ENCODE measurements at places on chromosomes 2 and 18.

GRCh38 chr2:181281206-181281832 is 175.9 kb upstream of the ITGA4 start:
- DNase-seq = no peak

- DNase-seq = no peak
Measured at GRCh38 chr2:238571661-238572372, 145.1 kb downstream of the ASB1 start.

GRCh38 chr18:39845631-39846030 is 2109.4 kb upstream of the PIK3C3 start:
- no peak for DNase-seq

- no peak for DNase-seq
Measured at GRCh38 chr18:9494778-9495331, 19.5 kb downstream of the RALBP1 start.

- DNase-seq = no peak
Measured at GRCh38 chr2:199762963-199763362, 88.0 kb downstream of the FTCDNL1 start.

DNA sequence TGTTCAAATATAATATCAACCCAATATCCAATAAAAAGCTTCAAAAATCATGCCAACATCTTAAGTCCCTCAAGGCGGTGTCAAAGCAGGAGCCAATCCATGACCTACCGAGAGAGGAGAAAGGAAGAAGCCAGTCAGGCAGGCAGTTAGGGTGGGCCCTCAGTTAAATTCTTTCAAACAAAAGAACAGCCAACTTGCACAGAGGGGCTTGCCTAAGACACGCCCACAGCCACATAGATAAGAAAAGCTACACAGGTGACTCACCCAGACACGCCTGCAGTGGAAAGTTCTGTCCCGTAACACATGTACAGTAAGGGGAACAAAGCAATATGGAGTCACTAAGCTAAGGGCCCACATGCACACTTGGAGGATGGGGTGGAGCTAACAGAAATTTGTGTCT is 61.3 kb downstream of the SP110 start:
- no peak for DNase-seq

DNA sequence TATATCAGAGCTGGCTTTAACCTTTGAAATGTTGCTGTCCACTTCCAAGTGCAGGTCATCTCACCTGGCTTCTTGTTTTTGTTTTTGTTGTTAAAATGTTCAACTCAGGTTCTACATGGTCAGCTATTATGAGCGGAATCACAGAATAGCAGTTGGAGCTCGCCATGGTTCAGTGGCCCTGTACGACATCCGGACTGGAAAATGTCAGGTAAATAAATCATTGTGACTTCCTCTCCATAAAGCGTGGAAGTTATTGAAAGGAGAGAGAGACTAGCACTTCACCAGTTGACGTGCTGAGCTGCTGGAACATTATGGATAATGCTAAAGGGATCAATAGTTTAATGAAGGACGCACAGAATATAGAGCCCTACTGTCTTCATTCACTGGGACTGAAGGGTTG is 184.6 kb upstream of the BOD1L2 start:
- peak; percentile 52 for DNase-seq

GRCh38 chr18:65659312-65659711 is 91.5 kb upstream of the CDH7 start:
- no peak for DNase-seq

DNA sequence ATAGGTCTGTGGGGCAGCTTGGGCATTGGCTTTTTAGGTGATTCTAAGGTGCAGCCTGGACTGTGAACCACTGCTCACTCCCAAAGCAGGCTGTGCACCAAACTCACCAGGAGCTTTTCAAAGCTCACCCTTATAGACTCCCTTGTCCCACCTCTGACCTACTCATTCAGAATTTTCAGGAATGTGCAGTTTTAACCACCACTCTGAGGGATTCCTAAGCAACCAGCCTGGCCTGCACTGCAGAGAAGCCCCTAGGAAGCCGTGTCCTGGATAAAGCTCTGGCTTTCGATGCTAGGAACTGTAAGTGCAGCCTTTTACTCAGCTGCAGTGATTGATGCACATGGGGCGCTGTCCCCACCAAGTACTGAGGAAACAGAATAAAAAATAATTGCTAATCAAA is 33.0 kb downstream of the MRO start:
- no peak for DNase-seq

GRCh38 chr2:74146929-74147726 is 584 bp downstream of the BOLA3 start:
- DNase-seq = no peak

DNA sequence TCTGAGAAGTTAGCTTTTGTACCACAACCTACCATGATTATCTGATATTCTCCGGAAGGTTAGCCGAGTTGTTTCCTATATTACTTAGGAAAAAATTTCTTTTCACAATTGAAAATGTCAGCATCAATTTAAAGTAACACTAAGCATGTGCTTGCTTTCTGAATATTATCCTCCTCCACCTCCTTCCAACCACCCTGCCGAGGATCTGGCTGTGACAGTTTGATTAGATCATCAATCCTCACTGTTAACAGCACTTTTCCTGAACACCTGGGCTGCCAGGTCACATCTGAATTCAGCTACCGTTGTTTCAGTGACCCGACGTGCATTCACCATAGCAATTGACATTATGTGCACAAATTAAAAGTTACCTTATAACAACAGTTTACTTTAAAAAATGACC is 207.0 kb downstream of the ZNF407 start:
- DNase-seq = peak; percentile 82

DNA sequence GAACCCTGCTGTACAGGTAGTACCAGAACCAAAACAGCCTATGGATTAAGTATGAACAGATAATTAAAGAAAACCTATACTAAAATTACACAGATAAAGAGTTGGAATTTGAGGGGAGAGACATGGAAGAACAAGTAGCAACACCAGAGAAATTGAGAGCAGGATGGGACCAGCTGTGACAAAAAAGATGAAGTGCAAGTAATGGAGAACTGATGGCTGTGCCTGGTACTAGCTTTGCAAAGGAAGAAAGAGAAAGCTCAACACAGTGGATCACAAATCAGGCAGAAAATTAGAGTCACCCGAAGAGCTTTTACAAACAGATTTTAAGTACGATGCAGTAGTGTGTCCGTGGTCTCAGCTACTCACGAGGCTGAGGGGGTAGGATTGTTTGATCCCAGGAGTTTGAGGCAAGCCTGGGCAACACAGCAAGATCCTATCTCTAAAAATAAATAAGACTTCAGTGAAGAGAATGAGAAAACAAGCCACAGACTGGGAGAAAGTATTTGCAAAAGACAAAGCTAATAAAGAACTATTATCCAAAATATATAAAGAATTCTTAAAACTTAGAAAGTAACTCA is 46.5 kb downstream of the CUL3 start:
- no peak for DNase-seq

DNA sequence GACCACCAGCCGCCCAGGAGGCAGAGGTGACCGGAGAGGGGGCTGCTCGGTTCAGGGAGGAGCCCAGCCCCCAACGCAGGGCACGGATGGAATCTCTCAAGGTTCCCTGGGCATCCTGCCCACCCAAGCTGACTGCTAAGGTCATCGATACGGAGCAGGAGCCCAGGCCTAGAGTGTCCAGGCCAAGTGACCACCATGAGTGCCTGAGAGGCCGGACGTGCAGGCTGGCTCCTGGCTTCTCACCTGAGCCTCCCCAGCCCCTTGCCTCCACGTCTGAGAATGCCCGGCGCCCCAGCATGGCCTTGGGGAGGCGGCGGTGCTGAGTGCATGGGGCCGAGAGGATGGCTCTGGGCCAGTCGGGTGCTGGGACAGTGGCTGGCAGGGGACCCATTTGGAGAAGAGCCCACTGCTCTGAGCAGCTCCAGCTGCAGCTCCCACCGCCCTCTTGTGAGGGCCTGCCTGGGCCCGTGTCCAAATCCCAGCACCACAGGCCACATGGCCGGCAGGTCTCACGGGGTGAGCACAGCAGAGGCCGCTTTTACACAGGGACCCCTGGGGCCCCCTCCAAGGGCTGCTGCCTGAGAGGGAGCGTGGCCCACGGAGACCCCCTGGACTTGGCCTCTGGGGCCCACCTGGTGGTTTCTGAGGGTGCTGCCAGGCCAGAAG is 102.8 kb upstream of the CTDP1 start:
- no peak for DNase-seq

GRCh38 chr18:23237524-23238151 is 102.4 kb downstream of the CABLES1 start:
- DNase-seq = no peak

DNA sequence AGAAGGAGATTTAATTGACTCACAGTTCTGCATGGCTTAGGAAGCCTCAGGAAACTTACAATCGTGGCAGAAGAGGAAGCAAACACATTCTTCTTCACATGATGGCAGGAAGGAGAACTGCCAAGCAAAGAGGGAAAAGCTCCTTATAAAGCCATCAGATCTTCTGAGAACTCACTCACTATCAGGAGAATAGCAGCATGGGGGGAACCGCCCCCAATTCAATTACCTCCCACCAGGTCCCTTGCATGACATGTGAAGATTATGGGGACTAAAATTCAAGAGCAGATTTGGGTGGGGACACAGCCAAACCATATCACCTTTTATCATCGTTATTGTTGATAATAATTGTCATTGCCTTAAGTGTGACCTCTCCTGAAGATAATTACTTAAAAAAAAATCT is 197.9 kb upstream of the SLC14A2 start:
- no peak for DNase-seq

DNA sequence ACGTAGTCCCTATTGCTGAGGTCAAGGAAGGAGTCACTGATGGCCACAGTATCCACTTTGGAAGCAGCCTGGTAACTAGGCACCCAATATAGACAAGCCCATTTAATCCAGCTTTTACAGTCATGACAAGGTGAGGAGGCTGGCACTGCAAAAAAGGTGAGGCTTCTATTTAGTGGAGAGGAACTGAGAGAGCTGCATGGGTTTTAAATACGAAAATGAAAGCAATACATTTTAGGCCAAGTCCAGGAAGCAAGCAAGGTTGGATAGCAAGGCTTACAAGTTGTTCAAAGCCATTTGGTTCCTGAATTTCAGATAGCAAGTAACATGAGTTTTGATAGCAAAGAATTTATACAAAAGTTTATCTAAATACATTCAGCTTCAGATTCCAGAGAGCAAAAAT is 80.4 kb downstream of the SGPP2 start:
- DNase-seq = no peak

GRCh38 chr2:124753842-124754241 is 728.8 kb downstream of the CNTNAP5 start:
- no peak for DNase-seq

DNA sequence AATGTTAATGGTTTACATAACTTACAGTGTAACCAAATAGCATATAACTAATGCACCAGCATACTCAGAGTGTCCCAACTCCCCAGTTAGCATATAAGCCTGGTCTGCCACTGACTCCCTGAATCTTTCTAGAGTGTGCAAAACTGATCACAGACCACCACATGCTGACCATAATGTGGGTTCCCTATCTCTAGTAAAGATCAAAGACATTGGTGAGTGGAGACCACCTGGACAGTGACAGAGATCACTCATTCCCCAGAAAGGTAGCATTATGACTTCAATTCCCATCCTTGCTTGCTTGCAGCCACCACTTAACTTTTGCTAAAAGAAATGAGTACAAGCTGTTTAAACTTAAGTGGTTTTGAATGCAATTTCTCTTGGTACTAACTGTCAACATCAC is 39.0 kb downstream of the KANSL1L start:
- DNase-seq = no peak

GRCh38 chr2:121650315-121650930 is 1.2 kb upstream of the CLASP1 start:
- DNase-seq = no peak

- DNase-seq = no peak
Measured at GRCh38 chr18:58793361-58793760, 71.3 kb upstream of the ZNF532 start.
